HS-5 (cell line): ENCODE measurements at places on chromosomes 2 and 18.

DNA sequence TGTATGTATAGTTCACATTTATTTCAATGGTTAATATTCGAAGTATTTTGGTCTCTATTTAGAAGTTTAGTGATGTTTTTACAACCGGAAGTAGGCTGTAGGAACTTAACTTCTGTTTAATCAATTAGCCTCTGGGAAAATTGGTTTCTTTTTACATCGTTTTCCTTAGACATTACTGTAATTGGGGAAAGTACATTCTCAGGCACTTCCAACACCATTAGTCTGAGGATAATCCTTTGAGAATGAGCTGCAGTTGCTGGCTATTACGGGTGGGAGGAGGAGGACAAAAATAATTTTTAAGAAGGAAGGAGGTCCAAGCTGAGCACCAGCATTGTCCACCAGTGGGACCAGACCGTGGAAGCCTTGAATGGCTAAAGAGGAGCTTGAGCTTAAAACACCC is 70.4 kb upstream of the ST3GAL5 start:
- DNase-seq: no peak

GRCh38 chr2:33763671-33764310 is 164.7 kb upstream of the FAM98A start:
- no peak for DNase-seq

DNA sequence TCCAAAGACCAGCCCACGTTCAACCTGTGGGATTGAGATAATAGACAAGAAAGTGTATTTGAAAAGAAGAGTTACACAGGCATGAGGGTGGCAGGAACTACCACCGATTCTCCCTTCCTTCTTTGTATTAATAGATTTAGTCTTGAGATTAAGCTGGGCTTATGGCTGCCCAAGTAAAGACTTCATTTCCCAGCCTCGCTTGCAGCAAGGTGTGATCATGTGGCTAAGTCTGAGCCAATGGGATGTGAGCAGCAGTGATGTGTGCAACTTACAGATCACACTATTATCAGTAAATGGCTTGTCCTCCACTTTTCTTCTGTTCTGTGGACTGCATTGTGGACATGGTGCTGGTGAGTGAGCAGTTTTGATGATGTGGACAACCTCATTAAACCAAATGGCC is 101.7 kb downstream of the POLR1A start:
- no peak for DNase-seq

GRCh38 chr2:168773128-168773527 is 29.3 kb upstream of the NOSTRIN start:
- DNase-seq: no peak

GRCh38 chr2:27795868-27796277 is 24.4 kb downstream of the MRPL33 start:
- DNase-seq: no peak

DNA sequence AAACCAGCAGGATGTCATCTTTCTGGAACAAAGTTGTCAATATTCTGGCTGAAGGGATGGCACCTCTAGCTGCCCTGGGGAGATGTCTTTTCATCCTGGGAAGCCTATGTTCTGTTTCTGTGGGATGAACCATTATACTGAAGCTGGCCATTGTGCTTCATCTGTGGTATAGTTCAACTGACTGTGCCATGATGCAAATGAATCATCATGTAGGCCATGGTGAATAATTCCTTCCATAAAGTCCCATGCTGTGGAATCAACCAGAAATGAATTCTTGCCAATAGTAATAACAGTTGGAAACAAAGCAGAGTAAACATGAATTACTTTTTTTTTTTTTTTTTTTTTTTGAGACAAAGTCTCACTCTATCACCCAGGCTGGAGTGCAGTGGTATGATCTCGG is 64.1 kb upstream of the CNGA3 start:
- no peak for DNase-seq

DNA sequence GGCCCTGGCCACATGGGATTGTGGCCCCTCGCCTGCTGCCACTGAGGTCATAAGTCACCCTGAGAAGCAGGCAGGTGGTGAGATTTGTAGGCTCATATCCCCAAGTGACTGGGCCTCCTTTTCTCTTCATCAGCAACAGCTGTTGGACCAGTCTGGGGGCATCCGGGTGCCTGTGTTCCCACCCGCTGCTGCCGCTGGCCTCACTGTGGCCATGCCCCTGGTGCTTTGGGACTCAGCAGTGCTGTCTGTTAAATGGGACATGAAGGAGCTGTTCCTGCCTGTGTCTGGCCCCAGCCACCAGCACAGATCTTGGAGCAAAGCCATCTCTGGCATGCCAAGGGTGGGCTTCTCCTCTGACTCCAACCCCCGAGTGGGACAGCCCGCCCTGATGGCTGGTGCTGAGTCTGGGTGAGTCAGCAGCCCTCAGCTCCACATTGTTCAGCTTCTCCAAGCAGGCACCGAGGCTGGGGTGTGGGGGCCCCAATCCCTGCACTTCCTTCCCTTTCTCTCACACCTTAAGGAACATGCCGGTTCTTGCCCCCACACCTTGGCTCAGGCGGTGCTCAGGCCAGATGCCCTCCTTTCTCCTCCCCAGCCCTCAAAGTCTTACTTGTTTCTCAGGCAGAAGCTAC is 207.9 kb downstream of the GLI2 start:
- no peak for DNase-seq

DNA sequence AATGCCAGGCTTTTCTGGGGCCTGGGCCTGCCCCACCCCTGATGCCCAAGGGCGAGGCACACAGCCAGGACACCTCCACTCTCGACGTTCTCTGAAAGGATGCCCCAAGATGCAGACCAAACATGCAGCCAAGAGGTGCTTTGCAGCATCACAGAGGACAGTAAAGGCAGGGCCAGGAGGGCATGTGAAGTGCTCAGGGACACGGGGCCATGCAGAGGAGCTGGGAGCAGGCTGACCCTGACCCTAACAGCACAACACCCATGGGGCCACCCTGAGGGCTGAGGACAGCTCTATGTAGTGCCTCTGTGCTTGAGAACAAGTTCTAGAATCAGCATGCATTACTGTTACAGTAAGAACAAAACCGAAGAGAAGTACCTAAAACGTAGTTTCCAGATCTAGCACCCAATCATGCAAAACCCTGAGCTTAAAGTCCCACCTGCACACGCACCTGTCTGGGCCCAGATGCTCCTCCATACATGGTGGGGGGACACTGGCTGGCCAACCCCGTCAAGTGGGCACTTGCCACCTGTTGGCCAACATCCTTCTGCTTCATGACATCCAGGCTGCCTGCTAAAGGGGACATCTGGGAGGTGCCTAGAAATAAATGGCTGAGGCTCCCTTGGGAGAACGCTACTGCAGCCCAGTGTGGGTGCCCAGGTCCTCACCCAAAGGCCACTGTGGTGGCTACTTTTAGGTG is 15.4 kb downstream of the HS6ST1 start:
- DNase-seq: no peak

DNA sequence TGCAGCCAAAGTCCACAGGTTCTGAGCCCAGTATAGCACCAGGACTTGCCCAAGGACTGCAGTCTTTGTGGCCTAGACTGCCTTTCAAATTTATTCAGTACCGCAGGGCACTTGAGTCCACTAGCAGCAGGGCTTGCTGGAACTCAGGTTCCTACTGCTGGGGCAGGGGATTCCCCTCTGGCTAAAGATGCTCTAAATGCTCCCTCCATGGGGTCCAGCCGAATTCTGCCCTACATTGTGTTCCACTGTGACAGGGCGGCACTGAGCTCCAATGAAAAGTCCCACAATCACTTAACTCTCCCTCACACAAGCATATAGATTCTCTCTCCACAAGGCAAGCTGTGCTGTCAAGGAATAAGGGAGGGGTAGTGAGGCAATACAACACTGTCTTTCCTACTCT is 518.1 kb upstream of the VRK2 start:
- no peak for DNase-seq

DNA sequence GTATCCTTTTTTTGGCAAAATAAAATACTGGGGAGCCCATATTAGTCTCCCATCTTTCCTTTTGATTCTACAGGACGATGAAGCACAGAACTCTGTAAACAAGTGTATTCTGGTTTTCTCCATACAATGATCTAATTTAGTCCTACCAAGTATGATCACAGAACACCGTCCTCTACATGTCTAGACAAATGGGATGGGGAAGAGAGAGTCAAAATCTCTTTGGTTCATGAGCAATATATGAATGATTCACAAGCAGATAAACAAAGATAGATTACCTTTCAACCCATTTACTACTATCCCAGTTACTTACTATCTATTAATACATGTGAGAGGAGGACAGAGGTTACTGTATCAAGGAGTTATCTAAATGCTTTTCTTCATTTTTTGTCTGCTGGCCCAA is 352.4 kb upstream of the ACVR2A start:
- DNase-seq: no peak

GRCh38 chr2:33134086-33134771 is 187.5 kb downstream of the LTBP1 start:
- DNase-seq: peak; percentile 97

DNA sequence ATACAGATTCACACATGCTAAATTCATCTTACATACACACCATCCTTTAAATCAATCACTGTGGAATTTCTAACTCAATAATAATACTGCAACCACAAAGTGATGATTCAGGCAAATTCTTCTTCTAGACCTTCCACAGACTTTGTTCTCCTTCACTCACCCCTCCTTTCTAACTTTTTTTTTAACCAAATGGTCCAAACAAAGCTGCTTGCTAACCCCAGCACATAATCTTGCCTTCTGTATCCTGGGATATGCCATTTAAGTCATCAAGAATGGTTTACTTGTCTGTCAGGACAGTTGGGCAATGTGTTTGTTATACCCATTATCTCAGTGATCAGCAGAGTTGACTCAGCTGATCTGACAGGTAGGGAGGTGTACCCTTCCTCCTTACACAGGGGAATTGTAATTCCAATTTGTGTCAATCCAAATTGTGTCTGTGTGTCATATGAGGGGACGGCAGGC is 10.0 kb downstream of the SLC40A1 start:
- DNase-seq: peak; percentile 26

DNA sequence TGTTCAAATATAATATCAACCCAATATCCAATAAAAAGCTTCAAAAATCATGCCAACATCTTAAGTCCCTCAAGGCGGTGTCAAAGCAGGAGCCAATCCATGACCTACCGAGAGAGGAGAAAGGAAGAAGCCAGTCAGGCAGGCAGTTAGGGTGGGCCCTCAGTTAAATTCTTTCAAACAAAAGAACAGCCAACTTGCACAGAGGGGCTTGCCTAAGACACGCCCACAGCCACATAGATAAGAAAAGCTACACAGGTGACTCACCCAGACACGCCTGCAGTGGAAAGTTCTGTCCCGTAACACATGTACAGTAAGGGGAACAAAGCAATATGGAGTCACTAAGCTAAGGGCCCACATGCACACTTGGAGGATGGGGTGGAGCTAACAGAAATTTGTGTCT is 61.3 kb downstream of the SP110 start:
- no peak for DNase-seq

GRCh38 chr18:25990473-25990872 is 99.9 kb downstream of the SS18 start:
- no peak for DNase-seq

- peak; percentile 64 for DNase-seq
Measured at GRCh38 chr2:128236491-128237035, 82.1 kb downstream of the HS6ST1 start.

GRCh38 chr18:3790703-3791102 is 340.7 kb downstream of the TGIF1 start:
- no peak for DNase-seq

DNA sequence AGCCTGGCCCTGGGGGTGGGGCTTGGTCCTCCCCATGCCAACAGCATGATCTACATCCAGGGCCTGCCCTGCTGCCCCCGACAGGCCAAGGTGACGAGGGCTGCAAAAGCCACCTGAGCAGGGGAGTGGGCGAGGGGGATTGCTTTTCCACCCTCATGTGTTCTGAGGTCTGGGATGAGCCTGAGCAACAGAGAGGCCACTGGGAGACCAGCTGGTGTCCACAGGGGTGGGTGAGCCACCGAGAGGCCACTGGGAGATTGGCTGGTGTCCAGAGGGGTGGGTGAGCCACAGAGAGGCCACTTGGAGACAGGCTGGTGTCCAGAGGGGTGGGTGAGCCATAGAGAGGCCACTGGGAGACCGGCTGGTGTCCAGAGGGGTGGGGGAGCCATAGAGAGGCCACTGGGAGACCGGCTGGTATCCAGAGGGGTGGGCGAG is 147.4 kb upstream of the GPC1 start:
- DNase-seq: no peak

- DNase-seq: no peak
Measured at GRCh38 chr2:1973636-1974035, 229.3 kb upstream of the PXDN start.
